T follicular helper cell (primary cell): ENCODE measurements at places on chromosomes 3 and 15.
A peak's percentile ranks its signal among the peaks of the same experiment; 100 is the strongest.

- peak; percentile 47 for DNase-seq
Measured at GRCh38 chr15:24772686-24773373, 97.3 kb downstream of the NPAP1 start.

- DNase-seq = no peak
Measured at GRCh38 chr3:21624524-21624923, 126.5 kb downstream of the ZNF385D start.

DNA sequence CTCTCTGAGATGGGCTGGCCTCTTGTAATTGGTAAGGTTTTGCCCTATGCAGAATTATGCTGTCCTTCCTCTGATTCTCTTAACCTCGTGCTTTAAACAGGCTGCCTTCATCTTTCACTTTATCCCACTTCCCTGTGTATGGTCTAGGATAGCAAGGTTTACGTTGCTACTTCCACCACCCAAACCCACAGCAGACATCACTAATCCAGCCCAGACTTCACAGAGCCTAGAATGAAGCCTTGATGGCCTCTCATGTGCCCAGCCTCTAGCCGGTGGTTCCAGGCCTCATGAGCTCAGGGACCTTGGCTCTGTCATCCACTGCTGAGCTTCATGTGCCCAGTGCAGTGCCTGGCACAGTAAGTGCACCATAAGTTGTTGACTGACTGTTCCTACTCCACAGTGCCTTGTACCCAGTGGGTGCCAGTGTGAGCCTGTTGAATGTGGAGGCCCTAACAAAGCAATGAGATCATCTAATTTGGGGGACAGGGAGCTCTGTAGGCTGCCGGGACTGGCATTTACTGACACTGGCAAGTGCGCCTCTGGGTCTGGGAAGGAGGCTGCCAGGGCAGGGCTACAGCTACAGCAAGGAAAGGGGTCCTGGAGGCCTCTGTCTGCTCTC is 12.5 kb downstream of the SLC6A6 start:
- no peak for DNase-seq

- DNase-seq = no peak
Measured at GRCh38 chr3:155188031-155188430, 105.5 kb downstream of the STRIT1 start.

GRCh38 chr3:28947061-28947460 is 333.8 kb upstream of the RBMS3 start:
- no peak for DNase-seq

- DNase-seq = no peak
Measured at GRCh38 chr3:15637131-15637951, 35.8 kb downstream of the BTD start.

DNA sequence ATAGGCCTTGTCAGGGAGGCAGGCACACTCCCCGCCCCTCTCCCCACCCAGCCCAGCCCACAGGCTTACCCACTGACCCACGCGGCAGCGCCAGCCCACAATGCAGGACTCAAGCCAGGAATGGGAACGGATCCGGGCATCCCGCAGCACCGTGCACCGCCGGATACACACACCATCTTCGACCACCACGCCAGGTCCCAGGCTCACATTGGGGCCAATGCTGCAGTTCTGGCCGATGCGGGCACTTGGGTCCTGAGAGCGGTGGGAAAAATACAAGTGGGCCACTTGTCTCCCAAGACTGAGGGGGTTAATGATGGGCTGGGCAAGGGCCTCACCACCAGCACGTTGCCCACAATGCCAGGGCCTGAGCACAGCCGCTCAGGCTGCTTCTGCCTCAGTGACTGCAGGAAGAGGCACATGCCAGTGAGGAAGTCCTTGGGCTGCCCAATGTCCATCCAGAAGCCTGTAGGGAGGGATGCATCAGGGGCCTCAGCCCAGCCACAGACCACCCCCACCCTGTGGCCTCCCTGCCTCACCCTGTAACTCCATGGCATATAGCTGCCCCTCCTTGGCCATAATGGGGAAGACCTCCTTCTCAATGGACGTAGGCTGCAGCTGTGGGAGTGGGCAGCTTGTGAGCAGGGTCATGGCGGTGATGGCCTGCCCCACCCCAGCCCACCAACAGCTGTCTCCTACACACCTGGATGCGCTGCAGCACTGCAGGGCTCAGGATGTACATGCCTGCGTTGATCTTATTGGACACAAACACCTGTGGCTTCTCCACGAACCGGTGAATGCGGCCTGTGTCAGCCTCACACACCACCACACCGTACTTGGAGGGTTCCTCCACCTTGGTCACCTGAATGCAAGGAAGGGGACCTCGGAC is 1.6 kb downstream of the GMPPB start:
- DNase-seq = no peak

- DNase-seq = no peak
Measured at GRCh38 chr3:185114756-185115155, 38.1 kb downstream of the C3orf70 start.

DNA sequence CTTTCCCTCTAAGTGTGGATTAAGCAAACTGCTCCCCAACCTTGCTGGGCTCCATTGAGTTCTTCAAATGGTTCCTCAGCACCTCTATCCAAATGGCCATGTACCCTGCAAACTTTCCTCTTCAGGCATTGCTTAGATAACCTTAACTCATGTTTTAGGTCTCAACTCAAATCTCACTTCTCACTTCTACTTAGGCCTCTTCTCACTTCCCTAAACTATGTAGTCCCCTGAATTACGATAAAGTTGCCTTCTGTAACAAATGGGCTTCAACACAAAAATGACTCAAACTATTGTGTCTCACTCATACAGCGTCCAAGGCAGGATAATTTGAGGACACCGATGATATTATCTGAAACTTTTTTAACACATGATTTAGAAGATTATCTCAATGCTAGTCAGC is 62.4 kb upstream of the STAC start:
- no peak for DNase-seq

DNA sequence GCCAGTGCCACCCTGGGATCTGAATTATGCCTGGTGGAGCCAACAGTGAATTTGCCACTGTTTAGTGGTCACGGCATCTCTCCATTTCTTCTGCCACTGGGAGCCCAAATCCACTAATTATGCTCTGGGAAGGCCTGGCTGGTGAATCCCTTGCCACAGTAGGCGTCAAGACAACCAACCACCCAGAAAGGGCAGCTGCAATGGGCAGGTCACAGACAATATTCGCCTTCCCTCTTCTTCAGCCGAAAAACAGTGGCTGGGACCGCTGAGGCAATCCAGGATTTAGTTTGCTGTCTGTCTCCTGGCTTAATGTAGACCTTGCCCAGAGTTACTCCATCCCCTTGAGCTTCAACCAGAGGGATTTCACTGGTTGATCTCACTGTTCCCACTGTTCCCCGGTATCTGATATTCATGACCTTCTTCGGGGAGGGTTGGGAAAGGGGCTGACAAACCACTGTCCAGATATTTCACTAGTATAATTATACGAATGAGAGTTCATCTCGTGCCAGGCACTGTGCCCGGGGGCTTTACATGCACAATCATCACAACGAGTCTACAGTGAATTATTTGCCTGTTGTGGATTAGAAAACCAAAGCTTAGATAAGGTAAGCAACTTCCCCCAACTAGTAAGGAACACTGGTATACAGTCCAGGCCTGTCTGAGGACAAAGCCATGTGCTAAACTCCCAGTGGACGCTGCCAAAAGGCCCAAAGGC is 49.9 kb upstream of the RAB6B start:
- DNase-seq = no peak

GRCh38 chr3:184593220-184593927 is 31.8 kb downstream of the EPHB3 start:
- DNase-seq = no peak

- DNase-seq = no peak
Measured at GRCh38 chr3:120393243-120393642, 44.1 kb upstream of the LRRC58 start.

DNA sequence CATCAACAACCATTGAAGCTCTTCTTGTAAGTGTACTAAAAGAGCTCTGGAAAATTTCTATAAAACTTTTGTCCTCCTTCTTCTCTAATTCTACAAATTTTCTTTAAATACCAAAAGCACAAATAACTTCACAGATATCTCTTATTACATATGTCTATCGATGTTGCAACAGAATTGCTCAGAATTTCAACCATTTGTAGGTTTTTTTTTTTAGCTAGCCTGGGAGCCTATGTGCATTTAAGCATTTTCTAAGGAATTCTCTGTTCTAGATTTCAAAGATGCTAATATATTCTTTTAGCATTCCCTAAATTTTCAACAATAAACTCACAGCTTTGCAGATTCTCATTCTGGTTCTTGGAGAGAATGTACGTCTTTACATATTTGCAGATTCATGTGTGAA is 774.3 kb upstream of the NR2F2 start:
- no peak for DNase-seq

GRCh38 chr3:52477076-52477795 is 17.9 kb upstream of the STAB1 start:
- DNase-seq = no peak

- no peak for DNase-seq
Measured at GRCh38 chr3:157248590-157249422, 88.9 kb upstream of the CCNL1 start.

GRCh38 chr3:14988988-14989394 is 41.6 kb downstream of the NR2C2 start:
- DNase-seq = no peak

DNA sequence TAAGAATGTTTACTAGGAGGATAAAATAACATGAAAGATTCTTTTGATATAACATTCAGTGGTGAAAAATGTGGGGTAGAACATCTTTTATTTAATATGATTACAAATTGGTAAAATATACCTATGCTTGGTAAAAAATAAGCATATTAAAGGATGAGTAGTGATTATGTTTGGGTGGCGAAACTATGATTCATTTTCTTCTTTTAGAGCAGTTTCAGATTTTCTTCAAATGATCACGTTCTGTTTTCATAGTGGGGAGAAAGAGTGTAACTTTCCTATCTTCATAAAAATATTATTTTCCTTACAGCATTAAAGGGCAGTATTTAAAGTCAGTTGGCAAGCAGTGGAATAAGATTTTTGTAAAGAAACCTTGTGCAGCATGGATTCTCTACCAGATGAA is 15.5 kb downstream of the DZIP3 start:
- DNase-seq = no peak

DNA sequence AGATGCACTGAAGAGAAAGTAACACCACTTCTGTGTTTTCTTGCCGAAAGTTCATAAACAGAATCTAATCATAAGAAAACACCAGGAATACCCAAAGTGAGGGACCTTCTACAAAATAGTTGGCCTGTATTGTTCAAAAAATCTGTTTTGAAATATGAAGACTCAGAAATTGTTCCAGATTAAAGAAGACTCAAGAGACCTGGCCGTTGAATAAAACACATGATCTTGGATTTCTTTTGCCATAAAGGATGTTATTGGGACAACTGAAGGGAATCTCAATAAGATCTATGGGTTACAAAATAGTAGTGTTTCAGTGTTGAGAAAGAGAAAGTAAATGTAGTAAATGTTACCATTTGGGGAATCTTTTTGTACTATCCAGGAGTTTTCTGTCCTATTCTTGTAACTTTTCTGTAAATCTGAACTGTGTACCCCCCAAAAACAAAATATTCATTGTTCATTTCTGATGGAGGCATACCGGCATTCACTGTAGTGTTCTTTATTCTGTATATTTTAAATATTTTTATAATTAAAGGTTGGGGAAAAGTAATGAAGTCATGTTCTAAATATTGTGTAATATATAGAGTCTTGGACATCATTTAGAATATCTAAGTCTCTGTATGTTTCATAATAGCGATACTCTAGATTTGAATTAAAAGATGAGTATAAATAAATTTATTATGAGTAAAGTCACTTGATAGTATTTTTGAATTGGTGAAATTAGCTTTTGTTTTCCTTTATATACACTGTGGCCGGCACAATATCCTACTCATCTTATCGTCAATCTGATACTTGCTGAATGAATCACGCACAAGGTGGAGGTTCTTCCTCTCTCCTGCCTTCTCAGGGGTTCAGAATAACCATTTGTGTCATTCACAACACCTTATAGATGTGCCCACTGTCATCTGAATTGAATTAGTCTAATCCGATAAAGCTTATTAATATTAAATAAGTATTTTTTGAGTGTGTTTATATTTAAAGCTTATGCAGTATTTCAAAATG is 66.7 kb downstream of the TRAK1 start:
- no peak for DNase-seq

GRCh38 chr3:13638927-13639326 is 90.0 kb downstream of the FBLN2 start:
- no peak for DNase-seq

- DNase-seq = no peak
Measured at GRCh38 chr3:143414571-143415253, 295.1 kb downstream of the CHST2 start.

- DNase-seq = no peak
Measured at GRCh38 chr15:85744579-85744978, 50.1 kb downstream of the KLHL25 start.

GRCh38 chr3:195911041-195911945 is 2.9 kb upstream of the TNK2 start:
- no peak for DNase-seq

DNA sequence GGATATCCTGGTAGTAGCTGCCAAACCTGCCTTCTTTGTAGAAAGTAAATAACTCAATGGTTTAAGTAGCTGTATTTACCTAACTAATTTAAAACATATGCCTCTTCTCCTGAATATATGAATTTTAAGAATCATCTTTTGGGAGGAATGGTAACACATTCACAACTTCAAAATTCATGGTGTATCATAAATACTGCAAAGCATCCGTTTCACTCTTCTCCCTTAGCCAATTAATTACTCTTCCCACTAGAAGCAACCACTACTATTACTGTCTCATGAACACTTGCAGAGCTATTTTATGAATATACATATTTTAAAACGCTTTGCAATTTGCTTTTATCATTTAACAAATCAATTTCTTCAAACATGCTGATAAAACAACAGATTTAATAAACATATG is 59.0 kb upstream of the USP50 start:
- no peak for DNase-seq

DNA sequence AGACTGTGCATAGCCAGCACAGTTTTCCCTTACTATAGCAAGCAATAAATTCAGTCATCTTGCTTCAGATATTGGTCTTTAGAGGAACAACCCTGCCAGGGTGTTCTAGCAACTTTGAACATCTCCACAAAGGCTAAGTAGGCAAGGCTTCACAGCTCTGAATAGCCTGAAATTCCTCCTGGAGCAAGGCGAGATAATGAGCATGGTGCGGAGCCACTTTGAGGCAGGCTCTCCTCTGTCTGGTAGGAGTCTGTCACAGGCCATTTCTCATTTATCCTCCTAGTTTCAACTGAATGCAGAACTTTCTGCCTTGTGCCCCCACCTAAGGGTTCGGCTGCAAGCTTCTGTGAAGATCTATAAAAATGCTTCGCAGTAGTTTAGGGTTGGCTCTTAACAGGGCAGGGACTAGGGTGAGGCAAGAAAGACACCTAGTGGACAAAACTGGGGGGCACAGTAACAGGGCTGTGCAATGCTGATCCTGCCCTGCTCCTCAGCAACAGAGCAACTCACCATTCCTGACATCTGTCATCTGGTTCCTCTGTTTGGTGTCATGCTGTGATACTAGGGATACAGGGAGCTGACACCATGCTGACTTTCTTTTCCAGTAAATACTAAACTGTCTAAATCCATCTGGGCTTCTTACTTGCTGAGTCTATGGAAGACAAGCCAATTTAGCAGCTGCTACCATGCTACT is 16.6 kb upstream of the EHHADH start:
- DNase-seq = no peak

GRCh38 chr3:187987924-187988323 is 166.0 kb upstream of the LPP start:
- DNase-seq = peak; percentile 12

GRCh38 chr15:47829667-47830066 is 112.4 kb downstream of the SEMA6D start:
- no peak for DNase-seq

- no peak for DNase-seq
Measured at GRCh38 chr3:141170678-141171295, 60.8 kb upstream of the PXYLP1 start.
